Neural cell (in vitro differentiated cells): ENCODE measurements at places on chromosomes 2 and 18. TPM values are rescaled to one million over a fixed set of nuclear protein-coding genes. Genes with fewer than 3 reads are reported as not detected.

CYP27A1 gene
- 0.90 TPM in 1 of 2 replicates, not detected in the other for polyA plus RNA-seq

ZNF638 gene
- polyA plus RNA-seq: 296 and 308 TPM in 2 replicates

ZAP70 gene
- 0.59 TPM in 1 of 2 replicates, not detected in the other for polyA plus RNA-seq

DNAH7 gene
- 0.67 and 1.1 TPM in 2 replicates for polyA plus RNA-seq

REG1A gene
- polyA plus RNA-seq: not detected in 2 replicates

NPHP1 gene
- polyA plus RNA-seq: 2.7 and 8.0 TPM in 2 replicates
